ENCODE measurements at places on chromosomes 5 and 9.
A peak's percentile ranks its signal among the peaks of the same experiment; 100 is the strongest.

DNA sequence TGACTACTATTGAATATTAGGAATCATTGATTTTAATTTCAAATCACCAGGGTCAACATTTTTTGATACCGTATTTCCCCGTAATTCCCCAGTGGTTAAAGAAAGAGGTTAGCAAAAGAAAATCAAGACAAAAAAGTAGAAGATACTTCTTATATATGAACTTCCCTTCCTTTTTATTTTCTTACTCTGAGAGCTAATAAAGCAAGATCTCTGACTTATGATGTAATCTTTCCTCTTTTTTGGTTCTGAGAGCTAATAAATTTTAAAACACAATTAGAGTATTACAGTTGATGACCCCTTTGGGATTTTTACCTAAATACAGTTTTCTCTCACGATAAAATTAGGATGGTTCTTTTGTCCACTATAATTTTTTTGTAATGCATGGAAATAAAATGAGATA lies 9.2 kb upstream of the FYB1 start:
- DNase-seq, result no peak

DNA sequence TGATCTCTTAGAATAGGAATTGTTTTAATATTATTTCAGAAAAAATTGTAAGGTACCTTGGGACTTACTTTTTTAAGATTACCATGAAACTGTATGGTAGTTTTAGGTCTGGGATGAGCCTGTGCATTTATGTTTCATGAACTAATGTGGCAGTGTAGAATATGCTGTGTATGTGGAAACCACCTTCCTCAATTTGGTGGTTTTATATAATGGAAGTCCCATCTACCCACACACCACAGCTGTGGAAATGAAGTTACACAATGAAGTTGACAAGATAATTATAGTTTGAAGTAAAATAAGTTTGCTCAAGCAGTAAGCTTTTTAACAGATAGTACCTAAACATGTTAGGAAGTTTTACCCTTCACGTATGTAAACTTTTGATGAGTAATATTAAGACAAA lies 24.4 kb downstream of the WDR36 start:
- no peak for DNase-seq

- peak; percentile 12 for DNase-seq
Observed at GRCh38 chr9:94743035-94743954, 16.8 kb downstream of the AOPEP start.

DNA sequence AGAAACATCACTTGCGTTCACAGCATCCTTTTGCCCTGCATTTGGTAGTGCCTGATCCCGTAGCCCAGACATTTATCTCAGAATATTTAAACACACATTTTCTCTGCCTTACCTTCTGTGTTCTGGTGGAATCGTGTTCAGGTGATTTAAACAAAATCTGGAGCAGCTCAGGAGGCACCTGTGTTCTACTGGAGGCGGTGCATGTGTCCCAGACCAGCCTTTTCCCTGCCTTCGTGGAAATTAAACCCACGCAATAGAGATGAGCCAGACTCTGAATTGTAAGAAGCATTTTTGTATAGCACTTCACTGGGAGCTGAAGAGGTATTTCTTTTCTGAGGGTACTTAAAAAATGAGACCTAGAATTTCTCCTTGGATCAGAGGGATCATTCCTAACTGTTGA lies 212.5 kb downstream of the MAST4 start:
- no peak for DNase-seq

DNA sequence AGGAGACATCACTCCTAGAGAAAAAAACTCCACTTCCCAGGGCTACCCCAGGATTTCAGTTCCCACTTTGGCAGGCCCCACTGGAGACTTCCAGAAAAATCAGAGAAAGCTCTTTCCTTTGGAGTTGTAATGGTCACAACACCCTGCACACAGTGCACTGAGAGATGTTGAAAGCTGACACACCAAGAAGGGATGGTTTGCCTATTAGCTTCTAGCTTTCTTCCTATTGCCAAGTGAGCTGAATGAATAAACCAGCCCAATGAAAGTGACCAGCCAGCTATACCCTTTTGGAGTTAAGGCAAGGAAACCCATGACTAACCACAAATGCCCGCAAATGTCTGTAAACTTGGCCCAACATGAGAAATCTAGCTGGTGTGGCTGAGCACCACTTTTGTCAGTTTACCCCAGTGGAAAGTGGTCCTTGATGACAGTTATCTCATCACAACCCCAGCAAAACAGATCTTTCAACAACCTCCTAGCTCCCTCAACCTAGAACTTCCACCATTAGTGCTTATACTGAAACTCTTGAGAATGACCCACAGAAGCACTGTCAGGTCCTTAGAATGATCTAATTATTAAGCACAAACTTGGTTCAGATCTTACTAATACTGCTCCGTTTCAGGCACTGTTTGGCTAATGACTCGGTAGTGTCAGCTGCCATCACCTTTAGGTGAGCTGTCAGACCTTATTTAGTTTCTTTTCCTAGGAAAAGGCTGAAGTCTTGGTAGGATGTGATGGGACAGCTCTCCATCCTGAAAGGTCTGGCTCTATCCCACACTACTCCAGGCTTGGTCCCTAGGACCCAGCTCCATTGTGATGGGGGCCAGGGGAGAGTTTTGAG lies 11.2 kb downstream of the IRF1 start:
- DNase-seq, result no peak

- DNase-seq, result no peak
Observed at GRCh38 chr9:125652759-125653158, 54.2 kb downstream of the MAPKAP1 start.

DNA sequence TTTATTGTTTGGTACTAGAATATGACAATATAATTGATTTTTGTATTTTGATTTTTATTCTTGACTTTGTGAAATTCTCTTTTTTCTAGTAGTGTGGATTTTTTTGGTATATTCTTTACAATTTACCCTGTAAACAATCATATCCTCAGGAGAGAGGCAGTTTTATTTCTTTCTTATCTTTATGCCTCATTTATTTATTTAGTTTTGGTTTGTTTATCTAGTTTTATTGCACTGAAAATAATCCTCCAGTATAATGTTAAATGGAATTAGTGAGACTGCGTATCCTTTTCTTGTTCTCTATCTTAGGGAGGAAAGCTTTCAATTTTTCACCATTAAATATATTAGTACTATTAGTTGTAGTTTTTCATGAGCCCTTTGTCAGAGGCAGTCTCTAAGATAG lies 109.4 kb downstream of the MACROH2A1 start:
- no peak for DNase-seq

GRCh38 chr5:7904170-7904569 lies 35.2 kb downstream of the MTRR start:
- no peak for DNase-seq

GRCh38 chr5:98372351-98372750 lies 401.1 kb upstream of the RGMB start:
- no peak for DNase-seq

GRCh38 chr5:170603578-170604565 lies 100.1 kb downstream of the KCNIP1 start:
- DNase-seq, result no peak

GRCh38 chr5:39547553-39548154 lies 122.9 kb upstream of the DAB2 start:
- peak; percentile 49 for DNase-seq

GRCh38 chr9:82920154-82920553 lies 142.8 kb downstream of the RASEF start:
- no peak for DNase-seq

- DNase-seq, result no peak
Observed at GRCh38 chr9:21023861-21024260, 7.6 kb downstream of the HACD4 start.

- peak; percentile 20 for DNase-seq
Observed at GRCh38 chr5:91875196-91875779, 492.2 kb upstream of the ARRDC3 start.

GRCh38 chr9:112193572-112194288 lies 18.6 kb upstream of the SUSD1 start:
- DNase-seq, result no peak
